ENCODE measurements at places on chromosomes 4 and X.

DNA sequence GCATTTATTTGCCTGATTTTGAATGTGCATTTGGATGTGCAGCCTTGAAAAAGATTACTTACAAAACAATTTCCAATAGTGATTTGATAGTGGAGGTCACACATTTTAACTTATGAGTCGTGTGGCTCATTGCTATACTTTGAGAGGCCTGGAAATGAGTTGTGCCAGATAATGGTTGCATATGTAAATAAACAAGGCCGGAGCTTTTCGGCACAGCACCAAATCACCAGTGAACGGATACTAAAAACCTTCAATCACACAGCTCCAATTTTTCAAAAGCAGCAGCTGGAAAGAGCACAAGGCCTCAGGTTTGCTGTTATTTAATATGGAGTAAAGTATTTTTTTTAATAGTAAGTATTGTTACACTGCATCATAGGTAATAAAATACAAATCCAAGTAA, 57.2 kb downstream of the NPY5R start:
- DNase-seq: no peak

- no peak for DNase-seq
These were observed 32.6 kb upstream of the NKX6-1 start for GRCh38 chr4:84531689-84532088.

GRCh38 chr4:182938205-182938645, 21.0 kb upstream of the DCTD start:
- no peak for DNase-seq

- DNase-seq: no peak
These were observed 10.2 kb downstream of the SAP30 start for GRCh38 chr4:173380987-173381386.

DNA sequence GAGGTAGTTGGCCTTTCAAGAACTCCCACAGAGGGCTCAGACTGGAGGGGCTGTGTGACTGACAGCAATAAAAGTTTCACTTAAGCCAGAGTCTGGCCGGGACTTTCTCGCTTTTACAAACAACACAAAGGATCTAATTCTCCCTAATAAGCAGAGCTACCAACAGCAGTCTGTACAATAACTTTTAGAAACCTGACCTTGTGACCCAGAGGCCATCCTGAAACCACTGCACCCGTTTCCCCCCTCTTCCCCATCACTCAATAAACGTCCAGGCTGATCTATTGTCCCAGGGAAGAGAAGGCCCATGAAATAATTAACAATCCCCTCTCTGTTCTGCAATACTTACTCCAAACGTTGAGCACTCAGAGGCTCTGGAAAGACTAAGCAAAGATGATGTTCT, 442.4 kb downstream of the ZIC3 start:
- DNase-seq: no peak

- DNase-seq: no peak
These were observed 30.1 kb downstream of the CYBB start for GRCh38 chrX:37809970-37810369.

GRCh38 chr4:144647095-144647561, 1.2 kb downstream of the HHIP start:
- DNase-seq: no peak

GRCh38 chr4:188400451-188400850, 261.2 kb downstream of the TRIML1 start:
- DNase-seq: no peak

DNA sequence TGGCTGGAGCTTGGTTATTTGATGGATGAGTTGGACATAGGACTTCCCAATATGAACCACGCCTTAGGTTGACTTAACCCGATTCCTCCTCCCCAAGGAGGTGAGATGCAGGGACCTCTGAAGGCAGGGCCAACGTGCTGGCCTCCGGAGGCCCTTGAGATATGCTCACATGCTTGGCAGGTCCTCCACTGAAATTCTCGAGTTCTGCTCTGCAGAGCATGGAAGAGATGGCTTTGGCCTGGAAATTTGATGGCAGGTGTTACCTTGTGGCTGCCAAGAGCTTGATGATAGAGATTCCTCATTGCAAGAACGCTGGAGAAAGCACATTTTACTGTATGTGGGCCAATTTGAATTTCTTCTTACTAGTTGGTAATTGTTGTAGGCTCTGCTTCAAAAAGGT, 117.4 kb upstream of the LIMCH1 start:
- no peak for DNase-seq

DNA sequence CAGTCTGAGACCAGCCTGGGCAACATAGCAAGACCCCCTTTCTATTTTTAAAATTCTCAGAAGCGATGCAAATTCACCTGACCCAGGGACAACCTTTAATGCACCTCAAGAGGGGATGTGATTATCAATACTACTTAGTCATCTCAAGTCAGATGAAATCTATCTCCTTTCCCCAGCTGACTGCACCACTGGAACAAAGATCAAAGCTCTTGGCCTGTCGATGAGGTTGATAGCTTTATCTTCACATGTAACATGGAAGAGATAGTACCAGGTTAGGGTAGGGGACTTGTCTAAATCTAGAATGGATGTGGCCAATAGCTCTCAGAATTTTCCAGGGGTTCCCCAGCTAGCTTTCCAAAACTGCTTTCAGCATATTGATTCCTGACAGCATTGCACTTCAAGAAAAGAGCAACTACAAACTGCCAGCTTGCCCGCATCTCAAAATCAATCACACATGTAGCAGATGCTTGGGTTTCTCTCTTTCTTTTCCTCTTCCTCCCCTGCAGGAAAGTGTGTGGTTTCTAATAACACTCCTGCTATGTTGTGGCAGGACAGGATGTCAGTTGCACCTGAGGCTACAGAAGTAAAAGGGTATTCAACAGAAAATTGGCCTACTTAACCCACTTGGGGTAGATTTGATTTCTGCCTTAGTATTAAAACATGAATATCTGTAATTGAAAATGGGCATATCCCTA, 12.2 kb upstream of the TMEM164 start:
- DNase-seq: no peak

GRCh38 chr4:138045036-138045435, 197.1 kb downstream of the SLC7A11 start:
- no peak for DNase-seq

GRCh38 chr4:185002784-185003183, 15.5 kb upstream of the HELT start:
- DNase-seq: no peak

GRCh38 chr4:106287353-106287969, 28.5 kb downstream of the TBCK start:
- no peak for DNase-seq

DNA sequence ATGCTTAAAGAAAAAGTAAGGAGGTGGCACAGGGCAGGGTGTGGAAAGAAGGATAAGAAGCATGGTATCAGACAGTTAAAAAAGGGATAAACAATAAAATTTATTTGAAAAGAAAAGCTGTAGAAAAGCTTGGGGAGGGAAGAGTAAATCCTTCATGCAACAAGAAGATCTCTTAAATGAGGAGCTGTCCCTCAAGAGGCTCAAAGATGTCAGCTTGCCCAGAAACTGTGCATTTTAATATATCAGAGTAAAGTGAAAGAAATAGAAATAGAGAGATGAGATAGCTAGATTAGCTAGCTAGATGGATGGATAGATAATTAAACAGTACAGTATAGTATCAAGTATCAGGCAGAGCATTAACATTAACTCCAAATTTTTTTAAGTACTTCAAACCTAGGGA, 170.3 kb downstream of the LDB2 start:
- no peak for DNase-seq

DNA sequence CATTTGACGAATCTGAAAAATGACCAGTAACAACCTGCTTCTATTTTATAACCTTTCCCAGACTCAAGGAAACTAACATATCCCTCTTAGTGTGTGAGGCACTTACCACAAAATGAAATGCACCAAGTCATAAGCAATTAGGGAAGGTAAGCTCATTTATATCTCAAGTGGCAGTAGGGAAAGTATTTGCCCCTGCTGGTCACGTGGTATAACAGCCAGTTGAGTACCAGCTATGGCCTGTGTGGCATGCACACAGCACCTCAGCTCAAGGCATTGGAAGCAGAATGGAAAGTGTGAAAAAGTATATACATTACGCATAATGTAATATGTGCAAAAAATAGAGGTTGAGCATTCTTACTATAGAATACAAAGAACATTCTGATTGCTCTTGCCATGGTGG, 178.3 kb upstream of the GYPA start:
- no peak for DNase-seq

GRCh38 chr4:156102411-156102810, 148.7 kb upstream of the CTSO start:
- DNase-seq: no peak

GRCh38 chr4:153432965-153433753, 33.0 kb upstream of the TMEM131L start:
- DNase-seq: no peak

DNA sequence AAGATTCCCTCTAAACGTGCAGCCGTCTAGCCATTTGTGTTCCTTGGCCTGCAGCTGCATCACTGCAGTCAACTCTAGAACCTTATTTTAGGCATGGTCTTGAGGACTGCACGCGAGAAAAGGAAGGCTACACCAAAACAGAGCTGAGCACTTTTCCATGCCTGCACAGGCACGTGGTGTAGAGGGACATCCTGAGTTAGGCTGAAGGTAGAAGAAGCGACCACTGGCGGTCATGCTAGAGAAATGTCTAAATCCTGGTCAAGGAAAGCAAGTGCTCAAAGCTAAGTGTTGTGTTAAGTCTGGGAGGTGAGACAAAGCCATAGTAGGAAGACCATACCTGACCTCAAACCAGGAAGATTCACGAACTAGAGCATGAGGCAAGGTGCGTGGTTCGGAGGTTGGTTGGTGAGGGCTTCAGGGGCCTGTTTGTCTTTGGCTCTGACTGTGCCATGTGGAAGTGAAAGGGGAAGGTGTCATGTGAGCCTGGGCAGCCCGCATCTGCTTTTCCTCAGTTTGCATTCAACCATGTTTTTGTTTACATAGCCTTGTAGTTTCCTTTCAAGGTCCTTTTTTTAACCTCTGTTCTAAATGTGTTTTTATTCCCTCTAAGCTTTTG, 203.8 kb downstream of the AASDH start:
- DNase-seq: no peak

- no peak for DNase-seq
These were observed 203.5 kb downstream of the PPARGC1A start for GRCh38 chr4:23686169-23686897.

DNA sequence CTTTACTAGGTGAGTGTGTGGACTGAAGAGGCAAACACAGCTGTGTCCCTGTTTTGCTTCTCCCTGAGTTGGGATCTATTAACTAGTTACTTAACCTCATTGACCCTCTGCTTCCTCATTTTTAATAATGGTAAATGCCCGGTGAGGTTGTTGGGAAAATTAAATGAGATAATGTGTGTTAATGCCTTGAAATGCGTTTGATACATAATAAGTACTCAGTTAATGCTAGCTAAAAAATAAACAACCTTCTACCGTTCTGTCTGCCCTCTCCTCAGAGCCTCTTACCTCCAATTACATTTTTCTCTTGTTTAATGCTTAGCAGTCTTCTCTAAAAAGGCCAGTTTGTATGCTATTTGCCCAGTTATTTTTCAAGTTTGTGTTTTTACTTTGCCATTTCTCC, 70.3 kb downstream of the POLA1 start:
- no peak for DNase-seq

DNA sequence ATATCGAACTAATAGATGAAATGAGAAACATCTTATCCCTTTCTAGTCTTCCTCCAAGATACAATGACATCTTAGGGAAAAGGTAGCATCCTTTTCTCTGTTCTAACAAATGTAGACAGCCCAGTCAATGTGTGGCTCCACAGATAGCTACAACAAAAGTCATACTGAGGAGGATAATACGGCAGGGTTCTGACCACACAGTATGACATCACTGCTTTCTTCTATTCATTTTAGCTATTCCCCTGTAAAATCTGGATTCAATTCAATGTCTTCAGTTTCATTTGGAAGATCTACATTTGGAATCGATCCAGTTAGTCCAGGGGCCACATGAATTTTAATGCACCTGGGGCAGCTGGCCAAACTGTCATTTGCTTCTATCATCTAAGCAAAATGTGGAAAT, 51.4 kb downstream of the ENOX2 start:
- no peak for DNase-seq

GRCh38 chr4:77158487-77158861, 1.5 kb downstream of the CCNG2 start:
- DNase-seq: no peak

DNA sequence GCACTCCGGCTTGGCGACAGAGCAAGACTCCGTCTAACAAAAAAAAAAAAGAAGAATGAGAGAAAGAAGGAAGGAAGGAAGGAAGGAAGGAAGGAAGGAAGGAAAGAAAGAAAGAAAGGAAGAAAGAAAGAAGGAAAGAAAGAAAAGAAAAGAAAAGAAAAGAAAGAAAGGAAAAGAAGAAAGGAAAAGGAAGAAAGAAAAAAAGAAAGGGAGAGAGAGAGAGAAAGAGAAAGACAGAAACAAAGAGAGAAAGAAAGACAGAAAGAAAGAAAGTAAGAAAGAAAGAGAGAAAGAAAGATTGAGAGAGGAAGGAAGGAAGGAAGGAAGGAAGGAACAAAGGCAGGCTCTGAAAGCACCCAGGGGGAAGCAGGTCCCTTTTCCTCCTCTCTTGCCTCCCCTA, 336.6 kb upstream of the GATB start:
- no peak for DNase-seq

DNA sequence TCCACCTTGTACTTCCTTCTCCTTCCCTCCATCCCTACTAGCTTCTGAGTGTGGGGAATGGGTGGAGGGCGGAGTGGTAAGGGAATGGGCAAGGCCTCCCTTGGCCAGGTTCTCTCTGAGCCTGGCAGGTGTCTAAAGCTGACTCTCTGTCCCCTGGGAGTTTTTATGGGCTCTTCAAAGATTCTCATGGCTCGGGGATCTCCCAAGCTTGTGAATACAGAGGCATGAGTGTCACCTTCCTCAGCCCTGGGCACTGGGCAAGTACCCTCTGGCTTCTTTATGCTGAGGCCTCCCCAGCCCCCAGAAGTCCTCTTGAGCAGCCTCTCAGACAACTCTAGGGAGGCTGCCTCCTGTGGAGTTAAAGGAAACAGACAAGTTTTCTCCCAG, 32.5 kb upstream of the DDX3X start:
- DNase-seq: no peak

- no peak for DNase-seq
These were observed 1055.5 kb downstream of the PCDH18 start for GRCh38 chr4:136476753-136477152.

DNA sequence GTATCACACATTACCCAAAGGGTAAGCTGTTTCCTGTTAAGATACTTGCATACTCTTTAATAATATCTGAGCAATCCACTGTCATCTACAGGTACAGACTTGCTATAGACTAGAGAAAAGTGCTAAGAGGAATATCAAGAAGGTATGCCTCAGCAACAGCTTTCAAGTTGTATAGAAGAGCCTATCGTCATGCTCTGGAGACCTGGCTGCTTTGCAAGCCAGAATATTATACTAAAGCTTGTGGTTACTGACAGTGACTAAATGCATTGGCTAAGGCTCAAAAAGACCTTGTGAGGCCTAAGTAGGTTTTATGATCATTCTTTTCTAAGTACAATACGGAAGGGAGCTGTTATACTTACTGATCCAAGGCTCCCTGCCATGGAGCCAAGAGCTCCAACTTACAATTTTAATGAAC, 11.3 kb downstream of the LAMP2 start:
- no peak for DNase-seq

DNA sequence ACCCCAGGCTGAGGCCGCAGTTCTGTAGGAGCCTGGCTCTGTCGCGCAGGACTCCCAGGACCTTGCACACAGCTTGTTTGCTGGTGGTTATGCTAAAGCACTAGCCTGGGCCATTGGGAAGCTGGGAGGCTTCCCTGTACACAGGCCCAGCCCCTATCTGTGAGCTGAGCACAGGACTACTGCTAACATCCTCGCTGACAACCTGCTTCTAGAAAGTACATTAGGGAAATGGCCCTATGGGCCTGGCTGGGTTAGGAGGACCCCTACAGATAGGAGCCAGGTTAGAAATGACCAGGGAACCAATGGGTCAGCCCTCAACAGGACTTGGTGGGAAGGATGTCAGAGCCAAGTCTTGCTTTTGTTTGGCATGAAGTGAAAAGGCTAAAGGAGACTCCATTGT, 219.4 kb upstream of the LNX1 start:
- no peak for DNase-seq
